ENCODE measurements at places on chromosomes 1 and 21.
A peak's percentile ranks its signal among the peaks of the same experiment; 100 is the strongest.

DNA sequence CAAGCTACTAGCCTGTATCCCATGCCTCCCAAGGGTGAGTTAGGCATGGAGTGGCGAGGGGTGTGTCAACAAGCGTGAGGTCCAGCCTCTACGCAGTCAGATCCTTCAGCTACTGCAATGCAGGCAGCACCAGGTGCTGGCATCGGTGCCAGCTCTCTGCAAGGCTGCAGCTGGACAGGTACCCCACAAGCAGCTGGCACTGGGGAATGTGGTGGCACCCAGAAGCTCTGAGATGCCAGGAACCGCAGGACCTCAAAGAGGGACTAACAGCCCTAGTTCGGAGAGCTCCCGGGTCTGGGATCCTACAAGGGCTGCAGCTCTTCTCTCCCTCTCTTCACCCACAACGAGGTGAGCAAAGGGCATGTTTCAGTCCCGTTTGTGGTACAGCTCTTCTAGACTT lies 974.5 kb downstream of the LTN1 start:
- no peak for DNase-seq

GRCh38 chr1:151829352-151830046 lies 2.1 kb downstream of the RORC start:
- no peak for DNase-seq

- DNase-seq, result no peak
Observed at GRCh38 chr1:202107321-202107761, 15.4 kb upstream of the GPR37L1 start.

DNA sequence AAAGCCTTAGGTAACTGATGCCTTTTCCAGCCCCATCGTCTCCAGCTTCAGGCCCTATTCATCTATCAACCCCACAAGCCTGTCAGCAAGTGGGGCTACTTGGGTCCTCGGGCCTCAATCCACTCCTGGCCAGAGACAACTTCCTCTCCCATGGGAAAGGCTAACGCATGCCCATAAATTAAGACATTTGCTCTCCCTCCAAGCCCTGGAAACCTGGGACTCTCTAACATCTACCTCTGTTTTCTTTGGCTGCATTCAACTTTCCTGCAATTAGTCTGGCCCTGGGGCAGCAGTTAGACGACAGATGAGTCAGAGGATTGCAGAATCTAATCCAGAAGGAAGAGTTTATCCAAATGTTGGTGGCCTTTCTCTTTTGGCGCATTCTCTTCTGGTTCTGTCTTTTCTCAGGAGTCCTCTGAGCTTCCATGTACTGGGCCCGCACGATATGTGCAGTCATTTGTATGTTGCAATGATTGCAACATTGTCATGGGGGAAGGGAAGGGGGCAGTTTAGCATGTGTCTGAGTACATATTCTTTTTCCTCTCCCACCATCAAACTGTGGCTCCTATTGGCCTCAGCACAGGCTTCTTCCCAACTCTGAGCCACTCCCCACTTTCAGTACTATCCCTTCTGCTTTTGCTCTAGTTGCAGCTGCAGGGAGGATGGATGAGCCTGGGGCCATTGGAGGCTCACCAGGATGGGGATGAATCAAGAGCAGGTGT lies 54.4 kb downstream of the NAV1 start:
- no peak for DNase-seq

DNA sequence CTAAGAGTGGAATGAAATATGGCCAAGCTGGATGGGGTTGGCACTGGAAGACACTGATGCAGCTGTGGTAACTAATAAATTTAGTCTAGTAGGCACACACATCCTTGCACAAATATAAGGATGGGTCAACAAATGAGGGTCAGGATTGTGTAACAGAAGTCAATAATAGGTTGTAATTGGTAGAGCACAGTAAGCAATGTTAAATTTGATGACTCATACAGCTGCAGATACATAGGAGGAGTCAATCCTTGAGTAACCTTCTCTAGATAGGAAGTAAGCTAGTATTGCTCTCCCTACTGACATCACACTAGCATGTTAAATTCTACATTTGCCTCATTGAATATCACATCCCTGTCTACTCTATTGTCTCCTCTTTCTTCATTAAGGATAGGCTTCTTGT lies 332.1 kb downstream of the PTPRC start:
- DNase-seq, result no peak

DNA sequence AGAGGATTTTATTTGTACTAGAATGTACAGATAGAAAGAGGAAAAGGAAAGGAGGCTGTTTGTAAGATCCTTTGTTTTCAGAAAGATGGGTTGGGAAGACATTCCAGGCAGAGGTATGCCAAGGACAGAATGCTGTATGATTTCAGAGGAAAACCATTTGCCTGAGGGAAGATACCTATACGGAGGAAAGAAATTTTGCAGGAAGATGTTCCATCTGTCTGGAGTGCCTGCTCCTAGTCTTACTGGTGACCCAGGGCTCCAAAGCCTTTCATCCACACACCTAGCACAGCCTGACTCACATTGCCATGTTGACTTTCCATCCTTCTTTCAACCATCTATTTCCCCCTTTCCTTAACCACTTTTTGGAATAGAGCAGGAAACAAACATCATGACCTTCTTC lies 18.2 kb downstream of the SAMD13 start:
- DNase-seq, result no peak

GRCh38 chr21:43835050-43835449 lies 30.0 kb upstream of the AGPAT3 start:
- DNase-seq, result no peak

DNA sequence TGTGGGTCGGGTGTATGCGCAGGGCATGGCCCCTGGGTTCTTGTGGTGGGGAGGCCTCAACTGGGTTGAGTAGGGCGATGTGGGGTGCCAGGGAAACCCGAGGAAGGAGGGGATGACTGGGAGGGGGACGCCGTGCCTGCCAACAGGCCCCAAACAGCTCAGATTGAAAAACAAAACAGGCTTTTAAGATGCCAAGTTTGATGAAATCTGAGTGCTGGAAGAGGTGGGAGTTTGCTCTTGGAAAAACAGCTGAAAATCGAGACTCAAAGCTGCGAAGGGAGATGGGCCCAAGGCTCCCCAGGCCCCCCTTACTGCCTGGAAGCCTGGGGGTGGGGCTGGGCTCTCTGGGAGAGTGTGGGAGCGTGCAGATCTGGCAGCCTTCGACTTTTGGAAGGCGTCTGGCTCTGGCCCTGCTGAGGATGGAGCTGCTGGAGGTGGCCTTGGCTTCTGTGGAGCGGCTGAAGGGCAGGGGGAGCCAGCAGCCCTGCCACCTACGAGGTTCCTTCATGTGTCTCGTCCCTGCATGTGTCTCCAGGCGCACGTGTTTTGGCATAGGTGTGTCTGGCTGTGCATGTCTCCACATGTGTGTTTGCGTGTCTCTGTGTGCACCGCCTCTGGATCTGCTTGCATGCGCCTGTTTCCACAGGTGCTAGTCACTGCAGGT lies 33.3 kb downstream of the PTPRF start:
- DNase-seq, result no peak

GRCh38 chr1:114135786-114136185 lies 17.9 kb downstream of the SYT6 start:
- no peak for DNase-seq

DNA sequence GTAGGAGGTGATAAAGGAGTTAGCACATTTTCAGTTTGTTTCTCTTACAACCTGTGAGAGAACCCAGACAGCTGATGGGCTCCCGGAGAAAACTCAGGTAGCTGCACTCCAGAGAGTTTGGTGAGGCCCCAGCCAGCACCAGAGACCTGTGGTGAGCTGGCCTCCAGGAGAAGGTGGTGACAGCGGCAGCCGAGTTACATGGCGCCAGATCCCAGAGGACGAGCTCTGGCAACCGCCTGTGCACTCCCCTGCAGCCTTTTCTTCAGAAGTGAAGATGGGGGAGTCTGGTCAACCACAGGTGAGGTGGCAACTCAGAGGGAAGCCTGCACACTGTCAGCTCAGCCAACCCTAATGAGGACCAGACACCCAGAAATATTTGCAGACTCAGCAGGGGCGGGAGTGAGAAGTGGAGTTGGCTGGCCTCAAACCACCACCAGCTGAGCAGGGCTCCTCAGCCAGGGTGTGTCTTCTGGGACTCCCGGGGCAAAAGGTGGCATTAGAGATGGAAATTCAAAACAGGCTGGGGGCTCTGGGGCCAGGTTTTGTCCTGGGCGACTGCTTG lies 209.7 kb downstream of the SETD4 start:
- no peak for DNase-seq

- DNase-seq, result no peak
Observed at GRCh38 chr1:70034403-70034802, 171.0 kb downstream of the LRRC40 start.

- no peak for DNase-seq
Observed at GRCh38 chr1:197768014-197768805, 7.1 kb downstream of the DENND1B start.

DNA sequence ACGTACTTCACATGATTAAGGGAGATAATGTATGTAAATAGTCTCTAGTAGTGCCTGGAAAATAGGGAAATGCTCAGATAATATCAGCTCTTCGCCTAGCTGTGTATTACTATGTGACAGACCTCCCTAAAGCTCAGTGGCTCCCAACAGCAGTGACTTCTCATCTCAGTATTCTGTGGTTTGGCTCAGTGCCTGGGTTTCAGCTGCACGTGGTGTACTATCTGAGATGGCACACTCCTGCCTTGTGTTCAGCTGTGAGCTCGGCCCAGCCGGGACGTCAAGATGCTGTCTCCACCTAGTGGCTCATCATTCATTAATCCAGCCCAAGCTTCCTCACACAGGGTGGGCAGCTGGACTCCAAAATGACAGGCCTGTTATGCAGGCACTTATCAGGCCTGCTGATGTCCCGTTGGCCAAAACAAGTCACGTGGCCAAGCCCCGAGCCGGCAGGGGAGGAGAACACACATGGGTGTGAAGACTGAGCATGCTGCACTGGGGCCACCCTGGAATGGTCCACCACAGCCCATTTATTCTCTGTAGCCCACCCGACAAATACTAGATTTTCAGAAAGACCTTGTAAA lies 17.8 kb downstream of the SLFNL1 start:
- peak; percentile 85 for DNase-seq

DNA sequence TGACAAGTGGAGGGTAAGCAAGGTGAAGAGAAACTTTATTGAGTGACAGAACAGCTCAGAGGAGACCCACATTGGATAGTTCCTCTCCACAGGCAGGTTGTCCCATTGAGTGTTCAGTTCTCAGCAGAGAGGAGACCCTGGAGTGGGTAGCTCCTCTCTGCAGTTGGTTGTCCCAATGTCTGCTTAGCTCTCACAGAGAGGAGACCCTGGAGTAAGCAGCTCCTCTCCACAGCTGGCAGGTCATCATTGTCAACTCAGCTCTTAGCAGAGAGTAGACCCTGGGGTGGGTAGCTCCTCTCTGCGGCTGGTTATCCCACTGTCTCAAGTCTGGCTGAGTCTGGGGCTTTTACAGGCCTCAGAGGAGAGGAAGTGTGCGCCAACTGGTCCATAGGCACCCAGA lies 6.0 kb upstream of the CHD1L start:
- DNase-seq, result no peak

DNA sequence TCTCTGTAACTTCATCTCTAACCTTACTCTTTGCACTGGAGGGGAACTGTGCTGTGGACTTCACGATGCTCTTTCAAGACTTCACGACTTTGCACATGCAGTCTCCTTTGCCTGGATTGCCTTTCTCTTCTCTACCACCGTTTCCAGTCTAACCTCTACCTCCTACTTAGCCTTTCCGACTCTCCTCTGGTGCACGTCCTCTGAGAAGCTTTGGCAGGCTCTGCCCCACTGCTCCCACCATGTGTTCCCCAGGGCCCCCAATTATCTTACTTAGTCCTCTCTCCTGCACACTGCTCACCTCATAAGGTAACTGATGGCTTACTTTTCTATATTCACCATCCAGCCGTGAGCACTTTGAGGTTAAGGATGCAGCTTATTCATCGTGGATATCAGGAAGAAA lies 101.7 kb upstream of the GJB5 start:
- DNase-seq, result no peak

GRCh38 chr1:224632921-224633321 lies 16.8 kb downstream of the CNIH3 start:
- no peak for DNase-seq

- DNase-seq, result no peak
Observed at GRCh38 chr1:55716610-55717009, 501.4 kb upstream of the USP24 start.

DNA sequence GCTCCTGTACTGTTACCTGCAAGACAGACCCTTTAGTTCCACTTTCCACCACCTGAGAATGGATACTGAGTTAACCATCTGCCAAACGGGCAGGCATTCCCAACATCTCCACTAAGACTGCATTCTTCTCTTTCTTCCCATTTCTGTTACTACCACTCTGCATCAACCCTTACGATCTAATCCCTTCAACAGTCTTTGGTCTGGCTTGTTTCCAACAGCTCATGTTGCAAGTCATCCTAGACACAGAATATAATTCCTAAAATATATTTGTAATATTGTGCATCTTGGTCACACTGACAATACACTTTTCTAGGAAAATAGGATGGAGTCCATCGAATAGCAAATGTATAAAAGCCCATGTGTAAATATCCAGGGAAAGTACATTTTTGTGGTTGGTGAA lies 166.7 kb downstream of the SIPA1L2 start:
- DNase-seq, result no peak

- DNase-seq, result no peak
Observed at GRCh38 chr1:10735563-10736305, 60.7 kb downstream of the CASZ1 start.

DNA sequence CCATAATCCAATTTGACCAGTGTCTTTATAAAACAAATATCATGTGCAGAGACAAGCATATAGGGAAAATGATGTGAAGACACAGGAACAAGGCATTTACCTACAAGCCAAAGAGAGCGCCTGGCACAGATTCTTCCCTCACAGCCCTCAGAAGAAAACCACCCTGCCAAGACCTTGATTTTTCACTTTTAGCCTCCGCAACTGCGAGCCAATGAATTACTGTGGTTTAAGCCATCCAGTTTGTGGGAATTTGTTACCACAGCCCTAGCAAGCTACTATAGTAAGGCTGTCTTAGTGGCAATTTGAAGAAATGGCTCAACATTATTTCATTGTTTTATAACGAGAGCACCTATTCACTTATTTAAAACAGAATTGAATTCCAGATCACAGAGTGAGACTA lies 85.7 kb upstream of the CCDC190 start:
- no peak for DNase-seq

DNA sequence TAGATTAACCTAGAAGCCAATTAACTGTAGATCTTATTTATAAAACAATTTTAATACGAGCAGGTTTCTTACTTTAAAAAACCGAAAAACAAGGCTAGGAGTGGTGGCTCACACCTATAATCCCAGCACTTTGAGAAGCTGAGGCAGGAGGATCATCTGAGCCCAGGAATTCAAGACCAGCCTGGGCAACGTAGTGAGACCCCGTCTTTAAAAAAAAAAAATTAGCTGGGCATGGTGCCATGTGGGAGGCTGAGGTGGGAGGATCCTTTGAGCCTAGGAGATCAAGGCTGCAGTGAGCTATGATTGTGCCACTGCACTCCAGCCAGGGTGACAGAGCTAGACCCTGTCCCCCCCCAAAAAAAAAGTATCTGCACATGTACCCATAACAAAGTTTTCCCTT lies 89.3 kb upstream of the QSOX1 start:
- DNase-seq, result no peak

DNA sequence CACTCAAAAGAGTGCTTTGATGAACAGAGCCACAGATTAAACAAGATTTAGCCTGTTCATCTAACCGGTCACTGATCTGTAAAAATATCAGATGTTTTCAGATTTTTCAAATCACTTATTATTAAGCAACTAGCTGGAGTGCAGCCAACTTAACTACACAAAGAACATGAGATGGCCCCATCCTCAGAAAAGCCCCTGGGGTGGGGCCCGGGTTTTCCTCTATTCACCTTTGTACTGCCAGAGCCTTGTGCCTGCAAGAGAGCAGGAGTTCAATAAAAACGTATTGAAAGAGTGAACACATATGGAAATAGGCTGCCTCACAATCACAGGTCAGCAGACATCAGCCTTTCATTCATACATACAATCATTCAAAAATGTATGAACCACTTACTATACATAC lies 516.1 kb downstream of the OMA1 start:
- DNase-seq, result no peak

- no peak for DNase-seq
Observed at GRCh38 chr21:36396325-36396724, 11.1 kb downstream of the CHAF1B start.
